Activated CD4-positive, alpha-beta T cell treated with anti-CD3 and anti-CD28 coated beads, Interleukin-2, Interleukin-6, amounts not matched to agents 100 ng/mL and 50 ng/mL, durations not matched to agents 16 hours and 8 hours (primary cell): ENCODE measurements at places on chromosomes 7 and 10.

- DNase-seq = peak; percentile 55
Measured at GRCh38 chr7:12458520-12459131, 55.0 kb upstream of the VWDE start.

DNA sequence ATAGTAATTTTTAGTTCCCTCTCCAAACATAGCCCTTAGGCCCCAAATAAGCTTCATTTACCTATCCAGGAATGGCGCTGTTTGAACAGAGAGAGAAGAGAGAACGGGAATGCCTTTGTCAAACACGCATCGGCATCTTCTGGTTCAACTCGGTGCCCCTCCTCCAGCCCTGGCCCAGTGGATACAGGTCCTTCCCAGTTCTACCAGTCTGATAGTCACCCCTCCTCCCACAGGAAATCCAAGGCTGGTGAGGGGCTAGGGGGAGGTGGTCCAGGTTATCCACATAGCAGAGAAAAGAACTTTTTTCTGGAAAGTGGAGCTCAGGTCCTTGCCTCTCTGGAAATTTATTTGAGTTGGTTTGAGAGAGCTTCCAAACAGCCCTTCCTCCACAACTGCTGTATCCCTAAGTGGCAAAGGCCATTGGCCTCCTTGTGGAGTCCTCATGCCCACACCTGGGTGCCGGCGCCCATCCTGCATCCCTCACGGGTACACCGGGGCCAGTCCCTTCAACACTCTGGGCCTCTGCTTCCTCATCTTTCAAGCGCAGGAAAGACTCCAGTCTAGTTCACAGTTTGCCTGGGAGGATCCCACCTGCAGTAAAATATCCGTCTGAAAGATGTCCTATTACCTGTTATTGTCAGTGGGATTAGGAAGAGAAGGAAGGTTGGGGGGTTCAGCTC is 287.4 kb downstream of the CELF2 start:
- DNase-seq = no peak

- DNase-seq = no peak
Measured at GRCh38 chr7:41029072-41029499, 673.8 kb downstream of the INHBA start.

DNA sequence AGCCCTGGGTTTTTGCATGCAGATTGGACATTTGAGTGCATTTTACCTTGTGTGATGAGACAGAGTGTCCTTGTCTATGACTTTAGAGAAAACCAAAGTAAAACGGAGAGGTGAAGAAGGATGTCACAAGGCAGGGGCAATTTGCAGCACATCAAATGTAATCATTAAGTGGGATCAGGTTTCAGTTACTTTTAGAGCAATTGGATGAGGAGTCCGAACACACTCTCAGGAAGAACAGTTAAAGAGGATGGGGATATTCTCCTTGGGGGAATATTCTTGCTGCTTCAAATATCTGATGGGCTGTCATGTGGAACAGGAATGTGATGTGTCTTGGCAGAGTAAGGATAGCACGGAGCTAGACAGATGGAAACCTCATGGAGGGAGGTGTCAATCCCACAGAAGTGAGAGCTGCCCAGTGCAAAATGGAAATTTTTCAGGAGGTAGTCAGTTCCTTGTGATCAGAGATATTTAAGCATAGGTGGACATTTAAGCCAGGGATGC is 757 bp downstream of the RAB19 start:
- DNase-seq = no peak

DNA sequence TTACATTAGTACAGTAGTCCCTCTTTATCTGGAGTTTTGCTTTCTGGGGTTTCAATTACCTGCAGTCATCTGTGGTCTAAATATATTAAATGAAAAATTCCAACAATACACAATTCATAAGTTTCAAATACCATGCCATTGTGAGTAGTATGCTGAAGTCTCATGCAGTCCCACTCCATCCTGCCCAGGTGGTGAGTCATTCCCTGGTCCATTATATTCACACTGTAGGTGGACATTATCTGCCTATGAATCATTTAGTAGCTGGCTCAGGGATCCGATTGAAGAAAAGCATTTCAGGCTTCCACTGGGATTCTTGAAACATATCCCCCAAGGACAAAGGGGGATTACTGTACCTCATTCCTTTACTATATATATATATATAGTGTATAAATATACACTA is 298.2 kb upstream of the GALNT17 start:
- no peak for DNase-seq

GRCh38 chr10:70671619-70672164 is 614 bp upstream of the ADAMTS14 start:
- DNase-seq = no peak

DNA sequence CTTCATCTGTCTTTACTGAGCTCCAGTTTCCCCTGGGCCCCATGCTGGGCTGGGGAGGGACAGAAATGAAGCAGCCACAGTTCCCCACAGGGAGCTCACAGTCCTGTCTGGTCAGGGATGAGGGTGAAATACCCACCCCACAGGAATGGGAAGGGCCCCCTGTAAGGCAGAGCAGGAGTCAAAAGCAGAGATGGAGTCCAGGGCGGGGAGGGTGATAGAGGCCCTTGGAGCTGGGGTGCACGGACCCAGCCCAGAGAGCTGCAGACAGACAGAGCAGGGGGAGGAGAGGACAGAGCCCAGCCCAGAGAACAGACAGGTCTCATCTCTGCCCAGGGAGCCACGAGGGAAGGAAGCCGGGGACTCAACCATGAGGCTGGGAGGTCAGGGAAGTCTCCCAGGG is 34.9 kb upstream of the ZNF488 start:
- no peak for DNase-seq

GRCh38 chr10:88672041-88672440 is 7.8 kb downstream of the LIPF start:
- peak; percentile 6 for DNase-seq

- no peak for DNase-seq
Measured at GRCh38 chr10:16845248-16845647, 28.0 kb upstream of the RSU1 start.

DNA sequence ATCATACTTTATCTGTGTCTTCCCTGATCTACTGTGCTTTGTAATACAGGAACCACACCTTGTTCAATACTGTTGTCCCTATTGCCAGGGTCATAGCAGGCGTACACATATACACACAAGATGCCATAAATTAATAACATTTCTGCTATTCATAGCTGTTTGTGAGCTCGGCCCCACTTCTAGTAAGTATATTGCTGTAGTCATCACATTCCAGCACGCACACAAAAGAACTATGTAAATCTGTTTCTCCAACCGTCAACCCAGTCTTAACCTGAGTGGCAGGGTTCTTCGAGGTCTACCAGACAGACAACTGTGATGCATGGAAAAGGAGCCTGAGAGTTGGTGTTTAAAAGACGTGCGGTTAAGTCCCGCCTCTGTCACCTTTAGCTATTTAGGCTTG is 5.7 kb upstream of the CACNB2 start:
- no peak for DNase-seq

GRCh38 chr7:6160191-6160623 is 112.2 kb downstream of the CYTH3 start:
- no peak for DNase-seq

DNA sequence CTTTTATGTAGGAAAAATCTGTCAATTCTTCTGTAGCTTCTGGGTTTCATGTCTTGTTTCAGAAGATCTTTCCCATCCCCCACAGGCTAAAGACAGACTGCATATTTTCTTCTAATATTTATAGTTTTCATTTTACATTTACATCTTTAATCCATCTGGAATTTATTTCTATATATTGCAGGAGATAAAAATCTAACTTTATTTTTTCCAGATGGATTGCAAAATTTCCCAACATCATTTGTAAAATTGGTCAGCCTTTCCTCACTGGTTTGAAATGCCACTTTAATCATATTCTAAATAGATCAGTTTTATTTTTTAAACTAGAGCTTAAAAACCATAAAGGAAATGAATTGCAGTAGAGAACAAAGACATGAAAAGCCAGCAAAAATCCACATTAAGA is 46.9 kb downstream of the TMEM26 start:
- DNase-seq = no peak
